ENCODE measurements at places on chromosomes 4 and X.

DNA sequence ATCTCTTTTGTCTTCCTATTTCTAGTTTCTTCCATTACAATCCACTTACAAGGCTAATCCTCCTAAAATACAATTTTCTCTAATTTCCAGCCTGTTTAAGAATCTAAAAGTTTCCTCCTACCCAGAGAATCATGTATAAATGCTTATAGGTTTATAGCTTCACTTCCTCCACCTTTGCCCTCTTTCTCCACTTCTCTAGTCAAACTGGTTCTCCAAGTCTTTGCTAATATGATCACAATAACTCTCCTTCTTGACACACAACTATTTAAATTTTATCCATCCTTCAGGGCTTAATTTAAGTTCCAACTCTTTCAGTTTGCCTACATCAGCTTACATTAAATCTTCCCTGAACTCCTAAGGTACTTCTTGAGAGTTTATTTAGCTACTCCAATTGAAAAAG, 69.2 kb downstream of the RPS6KA6 start:
- DNase-seq: no peak

DNA sequence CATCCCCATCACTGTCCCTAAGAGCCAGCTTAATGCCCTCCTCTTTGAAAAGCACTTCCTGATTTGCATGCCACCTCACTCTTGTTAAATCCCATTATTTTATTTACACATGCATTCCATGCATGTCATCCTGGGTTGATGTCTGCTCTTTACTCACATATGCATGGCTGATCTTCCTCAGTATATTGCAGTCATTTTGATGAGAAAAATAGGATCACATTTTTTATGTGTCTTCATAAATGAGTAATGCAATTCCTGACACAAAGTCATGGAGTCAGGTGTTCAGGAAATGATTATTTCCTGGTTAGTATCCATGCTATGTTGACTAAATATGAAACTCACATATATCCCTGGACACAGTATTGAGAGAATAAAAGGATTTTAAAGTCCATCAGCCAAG, 204.7 kb downstream of the SLIT2 start:
- DNase-seq: no peak

- no peak for DNase-seq
Measured at GRCh38 chrX:128650326-128650725, 598.1 kb upstream of the ACTRT1 start.

GRCh38 chrX:124917011-124917410, 402.7 kb upstream of the TEX13C start:
- no peak for DNase-seq

DNA sequence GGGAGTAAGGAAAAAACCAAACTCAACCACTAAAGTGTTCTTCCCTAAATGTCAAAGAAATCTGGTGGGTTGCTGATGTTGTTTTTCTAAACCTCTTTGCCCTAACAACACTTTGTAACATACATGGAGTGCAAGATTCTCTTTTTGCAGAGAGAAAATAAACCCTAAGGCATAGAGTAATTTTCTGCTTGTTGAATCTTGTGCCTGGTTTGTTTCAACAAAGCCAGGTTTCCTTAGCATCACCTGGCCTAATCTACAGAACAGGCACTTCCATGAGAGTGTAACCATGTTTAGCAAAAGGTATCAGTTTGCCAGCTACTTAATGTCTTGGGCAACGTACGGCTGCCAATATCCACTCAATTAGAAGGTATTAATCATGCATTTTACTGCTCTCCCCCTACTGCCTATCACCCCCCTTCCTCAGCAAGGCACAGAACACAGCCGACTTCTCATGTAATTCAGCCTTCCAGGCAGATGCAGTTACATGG, 219.2 kb downstream of the MAML3 start:
- no peak for DNase-seq

DNA sequence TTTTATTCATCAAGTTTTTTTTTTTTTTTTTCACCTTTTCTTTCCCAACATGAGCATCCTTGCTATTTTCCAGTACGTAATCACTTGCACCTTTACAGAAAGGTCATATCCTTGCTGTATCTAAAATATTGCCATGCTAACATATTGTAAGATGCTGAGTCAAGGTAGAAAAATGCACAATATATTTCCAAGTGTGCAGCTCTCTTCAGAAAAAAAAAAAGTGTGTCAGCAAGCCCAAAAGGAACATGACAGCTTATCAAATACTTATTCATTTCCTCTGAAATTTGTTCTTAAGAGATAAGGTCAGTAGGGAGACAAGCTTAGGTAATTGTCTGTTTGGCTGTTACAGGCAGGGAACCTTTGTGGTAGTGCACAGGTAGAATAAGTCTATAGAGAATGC, 27.0 kb downstream of the SH2D1A start:
- no peak for DNase-seq

DNA sequence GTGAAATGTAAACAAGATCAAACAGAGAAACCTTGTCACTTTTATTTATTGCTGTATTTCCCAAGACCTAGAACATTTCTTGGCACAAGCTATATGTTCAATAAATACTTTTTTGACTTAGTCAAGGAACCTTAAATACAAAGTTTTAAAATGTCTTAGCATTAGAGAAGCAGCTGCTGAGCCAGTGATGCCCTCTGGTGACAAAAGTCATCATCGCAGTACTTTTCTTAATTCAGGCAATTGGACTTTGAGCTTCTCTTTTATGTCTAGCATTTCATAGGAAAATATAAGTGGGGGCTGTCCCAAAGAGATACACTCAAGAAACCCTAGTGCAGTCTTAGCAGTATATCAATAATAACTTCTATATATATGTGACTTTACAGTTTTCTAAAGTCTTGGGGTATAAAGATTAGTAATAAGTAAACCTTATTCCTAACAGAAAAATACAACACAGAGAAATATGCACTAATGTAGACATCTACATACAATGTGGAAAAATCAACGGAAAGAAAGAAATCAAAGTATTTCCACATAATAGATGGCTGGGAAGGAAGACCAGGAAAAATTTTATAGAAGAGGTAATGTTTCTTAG, 118.4 kb downstream of the DTHD1 start:
- no peak for DNase-seq

DNA sequence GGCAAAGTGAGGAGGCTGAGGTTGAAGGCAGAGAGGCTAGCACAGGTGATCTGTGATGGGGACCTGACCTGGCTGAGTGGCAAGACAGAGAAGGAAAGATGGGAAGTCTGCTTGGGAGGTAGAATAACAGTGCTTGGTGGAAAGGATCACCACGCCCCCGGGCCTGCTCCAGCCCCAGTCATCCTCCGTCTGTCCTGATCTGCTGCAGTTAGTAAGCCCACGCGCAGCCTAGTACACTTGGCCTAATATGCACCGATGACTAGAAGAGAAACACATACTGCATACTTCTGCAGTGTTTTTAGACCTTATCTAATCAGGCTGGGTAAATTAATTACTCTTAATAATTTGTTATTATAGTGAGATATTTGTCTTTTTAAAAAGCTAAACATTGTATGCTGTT, 103.7 kb upstream of the KLF3 start:
- no peak for DNase-seq

DNA sequence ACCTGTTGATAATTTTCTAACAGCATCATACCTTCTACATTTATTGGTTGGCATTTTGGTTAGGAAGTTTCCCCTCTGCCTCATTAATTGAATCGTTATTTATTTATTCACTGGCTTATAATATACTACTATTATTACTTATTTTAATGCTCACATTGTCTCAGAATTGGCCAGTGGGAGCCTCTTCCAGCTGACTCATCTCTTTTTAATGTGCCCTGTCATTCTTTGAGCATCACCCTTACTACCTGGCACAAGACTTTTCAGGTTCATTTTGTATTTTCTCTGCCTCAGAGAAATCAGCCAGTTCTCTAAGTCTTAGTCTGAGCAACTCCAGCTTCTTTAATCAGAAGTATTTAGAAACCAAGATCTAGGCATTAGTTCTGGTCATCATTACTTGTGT, 60.3 kb upstream of the PRRG3 start:
- DNase-seq: no peak

- no peak for DNase-seq
Measured at GRCh38 chrX:10600479-10600878, 19.9 kb downstream of the MID1 start.

GRCh38 chr4:56106180-56107147, 157.7 kb downstream of the CEP135 start:
- no peak for DNase-seq

Measured in CMK (cell line).